ENCODE measurements at places on chromosomes 16 and 17.

GRCh38 chr17:81315885-81316391 is 20.8 kb upstream of the SLC38A10 start:
- no peak for DNase-seq

- no peak for DNase-seq
Observed at GRCh38 chr17:71302721-71303549, 817.9 kb upstream of the SOX9 start.

DNA sequence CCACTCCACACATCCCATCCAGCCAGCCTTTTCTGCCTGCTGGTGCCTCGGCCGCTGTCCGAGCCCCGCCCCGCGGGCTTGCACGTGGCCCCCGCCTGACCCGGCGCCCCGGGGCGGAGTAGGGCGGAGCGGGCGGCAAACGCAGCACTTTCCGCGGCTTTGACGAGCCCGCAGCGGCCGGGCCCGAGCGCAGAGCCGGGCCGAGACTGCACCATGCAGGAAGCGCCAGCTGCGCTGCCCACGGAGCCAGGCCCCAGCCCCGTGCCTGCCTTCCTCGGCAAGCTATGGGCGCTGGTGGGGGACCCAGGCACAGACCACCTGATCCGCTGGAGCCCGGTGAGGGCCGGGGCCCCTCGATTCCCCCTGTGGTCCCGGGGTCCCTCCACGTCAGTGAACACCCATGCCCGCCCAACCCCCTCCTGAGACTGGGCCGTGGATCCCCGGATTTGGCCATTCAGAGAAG is at the start of gene HSF4:
TSS of gene HSF4 (plus strand) at position 147 of the 463 bp plus-strand sequence. CDS start at position 214, 67 bp downstream.
- no peak for DNase-seq

- peak; percentile 37 for DNase-seq
Observed at GRCh38 chr16:19559242-19559910, 3.9 kb downstream of the VPS35L start.

DNA sequence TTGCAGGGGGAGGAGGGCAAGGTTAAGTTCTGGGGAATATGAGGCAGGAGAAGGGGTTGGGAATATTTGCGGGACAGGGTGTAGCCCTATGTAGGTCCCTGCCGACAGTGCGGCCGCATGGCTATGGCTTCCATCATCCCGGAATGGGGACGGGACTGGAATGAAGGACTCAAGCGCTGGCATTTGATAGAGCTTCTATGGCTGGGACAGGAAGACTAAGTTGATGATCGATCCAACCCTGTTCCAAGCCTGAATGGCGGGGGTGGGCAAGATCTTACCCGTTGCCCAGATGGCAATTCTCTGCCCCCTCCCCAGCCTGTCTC is 47.1 kb downstream of the SRCIN1 start:
- DNase-seq = no peak
